Fibroblast of skin of back (primary cell): ENCODE measurements at places on chromosomes 3 and 15.

GRCh38 chr15:100688549-100689120, 86.2 kb downstream of the ASB7 start:
- no peak for DNase-seq

DNA sequence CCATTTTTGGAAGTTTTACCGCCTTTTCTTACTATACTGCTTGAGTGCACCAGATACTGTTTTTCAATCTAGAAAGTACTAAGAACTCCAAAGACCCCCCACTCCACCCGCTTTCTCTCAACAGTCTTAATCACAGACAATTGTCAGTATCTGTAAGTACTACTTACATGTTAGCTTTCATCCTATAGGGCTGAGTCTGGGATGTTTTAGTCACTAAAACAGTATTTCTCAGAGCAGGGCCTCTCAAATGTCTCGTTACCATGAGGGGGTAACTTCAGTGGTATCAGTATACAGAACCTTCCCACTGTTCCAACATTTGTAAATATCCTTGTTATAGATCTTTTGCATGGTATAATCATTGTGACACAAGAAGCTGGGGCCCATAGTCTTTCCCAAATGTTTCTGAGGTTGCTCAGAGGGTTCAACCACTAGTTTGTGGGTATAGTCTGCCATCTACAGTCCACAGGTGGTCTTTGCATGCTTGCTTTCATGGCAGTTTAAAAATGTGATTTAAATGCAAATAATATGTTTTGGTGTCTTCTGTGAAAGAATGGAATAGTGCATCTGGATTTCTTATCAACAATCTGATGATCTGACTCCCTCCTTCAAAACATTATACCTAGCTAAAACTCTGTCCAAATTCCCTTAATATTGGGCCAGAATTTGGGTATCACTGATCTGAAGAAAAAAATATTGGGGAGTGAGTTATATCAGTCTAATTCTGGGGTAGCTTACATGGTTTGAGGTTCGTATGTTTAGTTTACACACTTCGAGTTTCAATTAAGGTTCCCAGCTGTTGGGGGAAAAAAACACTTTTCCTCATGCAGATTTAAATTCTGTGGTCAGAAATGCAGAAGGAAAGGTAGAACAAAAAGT, 18.0 kb upstream of the DNAJC13 start:
- DNase-seq = peak; percentile 58

GRCh38 chr3:61381745-61382392, 130.6 kb upstream of the FHIT start:
- peak; percentile 37 for DNase-seq

GRCh38 chr3:115072265-115073021, 74.6 kb downstream of the ZBTB20 start:
- peak; percentile 23 for DNase-seq

GRCh38 chr3:155704771-155705559, 39.9 kb downstream of the PLCH1 start:
- no peak for DNase-seq

DNA sequence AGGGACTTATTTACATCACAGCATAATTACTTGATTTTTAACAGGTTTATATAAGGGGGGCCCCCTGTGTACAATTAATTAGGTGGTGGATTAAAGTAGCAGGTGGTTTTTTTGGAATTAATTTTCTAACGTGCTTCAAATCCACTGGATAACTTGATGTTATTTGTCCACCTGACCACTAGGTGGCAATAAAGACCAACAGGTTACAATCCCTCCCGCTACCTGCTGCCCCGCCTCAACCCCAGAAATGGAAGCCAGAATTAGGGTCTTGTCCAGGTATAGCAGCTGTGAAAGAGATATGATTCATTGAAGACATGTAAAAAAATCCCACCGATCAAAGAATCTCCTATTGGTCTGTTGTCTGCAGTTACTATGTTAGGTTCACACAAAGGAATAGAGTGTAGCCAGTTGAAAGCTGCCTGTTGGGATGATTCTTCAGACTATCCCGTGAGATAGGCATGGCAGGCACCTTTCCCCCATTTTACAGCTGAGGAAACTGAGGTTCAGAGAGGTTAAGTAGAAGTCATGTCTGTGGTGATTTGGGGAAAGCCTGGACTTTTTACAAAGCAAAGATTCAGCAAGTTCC, 44.0 kb downstream of the MFSD1 start:
- peak; percentile 9 for DNase-seq

DNA sequence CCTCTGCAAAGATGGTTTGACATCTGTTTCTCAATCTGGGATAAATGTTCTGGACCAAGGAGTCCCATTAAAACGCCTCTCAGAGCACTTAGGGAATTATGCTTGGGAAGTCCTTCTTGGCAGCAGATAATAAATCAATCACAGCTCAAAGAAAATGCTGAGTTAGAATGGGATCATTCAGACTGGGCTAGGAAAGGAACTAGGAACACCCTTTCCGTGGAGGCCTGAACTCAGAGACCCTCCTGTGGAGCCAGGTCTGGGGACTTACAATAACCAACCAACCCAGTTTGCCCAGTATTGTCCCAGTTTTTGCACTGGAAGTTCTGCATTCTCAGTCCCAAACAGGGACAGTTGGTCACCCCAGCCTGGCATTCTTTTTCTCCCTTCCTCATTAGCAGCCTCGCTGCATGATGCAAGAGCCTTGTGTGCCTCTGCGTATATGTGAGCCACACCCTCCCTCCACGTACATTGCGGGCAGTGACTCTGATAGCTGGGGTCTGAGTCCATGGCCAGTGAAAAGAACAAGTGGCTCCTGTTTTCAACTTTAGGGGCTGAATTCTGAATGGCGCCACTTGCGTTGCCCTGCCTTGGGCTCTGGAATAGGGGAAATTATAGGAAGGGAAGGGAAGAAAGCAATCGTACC, 88.7 kb downstream of the SEMA5B start:
- no peak for DNase-seq

GRCh38 chr3:101143012-101143411, 149.8 kb upstream of the ABI3BP start:
- no peak for DNase-seq

GRCh38 chr3:194145702-194146101, 9.8 kb downstream of the HES1 start:
- no peak for DNase-seq

DNA sequence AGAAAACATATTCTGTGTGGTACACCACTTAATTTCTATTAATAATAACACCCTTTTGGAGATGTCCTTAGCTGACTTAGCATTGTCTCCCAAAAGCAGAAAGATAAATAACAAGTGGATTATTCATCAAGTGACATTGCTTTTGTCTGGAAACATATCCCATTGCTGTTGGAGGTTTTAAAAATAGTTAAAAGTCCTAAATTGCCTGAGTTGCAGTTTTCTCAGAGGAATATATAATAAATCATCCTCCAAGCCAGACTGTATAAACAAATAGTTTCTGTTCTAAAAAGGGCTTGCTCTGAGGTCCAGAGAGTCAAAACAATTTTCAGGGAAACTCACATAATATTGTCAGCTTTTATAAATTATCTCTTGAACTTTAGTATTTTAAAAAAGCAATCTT, 60.4 kb upstream of the CD96 start:
- DNase-seq = peak; percentile 60
